ENCODE measurements at places on chromosomes 6 and 20.

DNA sequence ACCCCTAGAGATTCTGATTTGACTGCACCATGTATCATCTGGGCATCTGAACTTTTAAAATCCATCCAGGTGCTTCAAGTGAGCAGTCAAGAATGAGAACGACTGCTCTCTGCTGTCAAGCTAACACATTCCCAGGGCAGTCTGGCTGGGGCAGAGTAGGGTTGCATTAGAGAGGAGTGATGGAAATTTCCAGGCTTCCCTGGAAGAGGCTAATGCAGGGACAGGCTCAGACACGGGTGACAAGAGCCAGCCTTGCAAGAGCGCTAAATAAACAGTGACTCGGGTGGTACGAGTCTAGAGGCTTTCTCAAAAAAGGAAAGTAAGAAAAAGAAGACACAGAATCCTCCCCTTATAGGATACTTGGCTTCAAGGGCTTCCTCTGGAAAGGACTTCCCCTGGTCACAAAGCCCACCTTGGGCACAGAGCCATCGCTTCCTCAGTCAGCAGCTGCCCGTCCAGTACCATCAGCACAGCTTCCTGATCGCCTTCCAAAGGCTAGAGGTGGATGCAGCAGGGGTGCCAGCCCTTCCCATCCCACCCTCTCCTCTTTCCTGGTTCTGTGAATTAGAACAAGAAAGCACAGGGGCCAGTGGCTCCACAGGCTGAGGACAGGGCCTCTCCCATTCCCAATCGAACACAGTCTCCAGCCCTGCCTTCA is 177.4 kb upstream of the RREB1 start:
- no peak for DNase-seq

DNA sequence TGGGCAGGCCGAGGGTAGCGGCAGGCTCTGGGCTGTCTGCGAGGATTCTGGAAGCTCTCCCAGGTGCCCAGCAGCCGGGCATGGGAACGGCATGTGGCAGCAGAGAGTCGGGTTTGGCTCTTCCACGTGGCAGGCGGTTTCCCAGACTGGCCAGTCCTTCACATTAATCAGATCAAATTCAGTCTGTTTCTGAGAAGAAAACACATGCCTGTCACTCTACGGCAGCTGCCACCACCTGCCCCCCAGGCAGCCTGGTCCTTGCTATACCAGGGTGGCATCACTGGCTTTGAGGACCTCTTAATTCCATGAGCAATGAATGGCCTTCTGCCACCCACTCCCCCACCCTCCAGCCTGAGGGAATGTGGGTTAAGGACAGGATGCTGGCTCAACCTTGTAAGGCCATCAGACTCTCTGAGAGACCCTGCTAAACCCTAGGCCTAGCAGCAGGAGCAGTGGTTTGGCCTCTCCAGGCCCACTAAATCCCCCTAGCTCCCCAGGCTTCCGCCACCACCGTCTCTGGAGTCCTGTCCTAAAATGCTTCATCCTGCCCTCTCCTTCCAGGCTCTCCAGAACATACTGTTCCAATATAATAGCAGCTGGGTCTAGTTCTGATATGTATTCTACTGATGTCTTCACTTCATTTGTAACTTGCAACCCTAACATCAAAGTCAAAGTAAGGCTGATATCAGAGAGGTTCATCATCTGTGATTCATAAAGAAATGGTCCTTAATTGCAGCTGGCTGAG is 47.8 kb downstream of the PLCG1 start:
- DNase-seq: no peak

GRCh38 chr20:1895674-1896483 is 672 bp downstream of the SIRPA start:
- DNase-seq: peak; percentile 47

GRCh38 chr20:63363981-63364561 is 2.9 kb upstream of the CHRNA4 start:
- DNase-seq: no peak

GRCh38 chr6:124983383-124984083 is 21.3 kb downstream of the RNF217 start:
- DNase-seq: no peak

DNA sequence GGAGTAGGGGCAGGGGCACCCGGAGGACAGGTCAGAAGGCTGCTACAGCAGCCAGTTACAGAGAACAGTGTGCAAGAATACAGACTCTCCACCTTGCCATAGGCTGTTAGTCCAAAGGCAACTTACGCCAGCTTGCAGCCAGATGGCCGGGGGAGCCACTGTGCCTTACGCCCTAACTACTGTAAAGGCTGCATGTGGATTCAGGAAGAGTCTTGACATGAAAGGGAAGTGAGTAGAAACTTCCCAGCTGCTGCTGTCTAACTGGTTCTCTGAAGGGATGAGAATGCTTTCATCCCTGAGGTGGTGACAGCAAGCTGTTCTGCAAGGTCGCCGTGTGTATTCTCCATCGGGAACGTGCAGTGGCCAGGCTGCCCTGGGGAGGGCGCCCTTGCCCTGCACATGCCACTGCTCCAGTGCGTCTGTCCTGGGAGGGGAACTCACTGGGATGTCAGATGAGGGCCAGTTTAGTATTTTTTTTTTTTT is 46.1 kb downstream of the LYRM4 start:
- peak; percentile 36 for DNase-seq

DNA sequence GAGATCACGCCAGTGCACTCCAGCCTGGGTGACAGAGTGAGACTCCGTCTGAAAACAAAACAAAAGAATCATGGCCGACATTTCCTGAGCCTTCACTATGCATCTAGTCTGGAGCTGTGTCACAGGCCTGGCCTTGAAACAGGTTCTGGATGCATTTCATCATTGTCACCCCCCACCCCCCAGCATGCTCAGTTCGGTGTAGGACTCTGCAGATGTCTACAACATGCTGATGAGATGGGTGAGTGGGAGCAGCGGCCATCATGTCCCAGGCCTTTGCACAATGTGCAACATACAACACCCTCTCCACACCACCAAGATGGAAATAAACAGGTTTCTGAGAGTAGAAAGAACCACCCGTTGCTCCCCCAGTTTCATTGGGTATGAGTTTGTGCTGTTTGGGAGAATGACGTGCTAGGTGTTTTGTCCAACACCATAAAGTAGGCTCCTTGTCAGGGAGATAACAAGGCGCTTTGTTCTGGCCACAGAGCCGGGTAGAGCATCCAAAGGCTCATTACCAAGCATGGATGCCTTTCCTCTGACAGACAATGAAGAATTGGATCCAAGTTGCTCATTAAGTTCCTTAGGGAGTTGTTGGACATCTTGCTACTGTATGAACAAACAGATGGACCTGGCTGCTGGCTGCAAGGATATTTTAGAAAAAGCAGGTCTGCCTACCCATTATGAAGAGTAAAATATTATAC is 22.1 kb downstream of the SNHG17 start:
- DNase-seq: no peak

GRCh38 chr6:169804427-169804826 is 53.0 kb downstream of the ERMARD start:
- no peak for DNase-seq

DNA sequence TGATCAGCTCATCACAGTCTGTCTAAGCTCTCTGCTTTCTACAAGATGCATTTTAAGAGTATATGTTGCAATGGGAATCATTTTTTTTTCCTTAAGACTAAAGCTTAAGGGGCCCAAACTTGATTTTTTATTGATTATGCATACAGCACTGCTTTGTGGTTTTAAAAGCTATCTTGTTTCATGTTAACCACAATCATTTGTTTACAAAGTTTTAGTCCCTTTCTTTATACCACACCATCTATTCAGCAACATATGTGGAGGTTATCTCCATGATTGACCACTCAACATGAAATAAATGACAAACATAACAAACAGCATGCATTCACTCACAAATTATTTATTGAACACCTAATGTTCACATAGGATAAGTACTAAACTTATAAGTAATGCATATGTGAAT is 119.1 kb downstream of the FHL5 start:
- no peak for DNase-seq

GRCh38 chr6:157879034-157879872 is 56.2 kb downstream of the SNX9 start:
- DNase-seq: no peak

GRCh38 chr6:137299681-137300080 is 80.5 kb upstream of the IFNGR1 start:
- DNase-seq: peak; percentile 35

- DNase-seq: no peak
Observed at GRCh38 chr6:139659711-139660110, 285.3 kb upstream of the CITED2 start.

DNA sequence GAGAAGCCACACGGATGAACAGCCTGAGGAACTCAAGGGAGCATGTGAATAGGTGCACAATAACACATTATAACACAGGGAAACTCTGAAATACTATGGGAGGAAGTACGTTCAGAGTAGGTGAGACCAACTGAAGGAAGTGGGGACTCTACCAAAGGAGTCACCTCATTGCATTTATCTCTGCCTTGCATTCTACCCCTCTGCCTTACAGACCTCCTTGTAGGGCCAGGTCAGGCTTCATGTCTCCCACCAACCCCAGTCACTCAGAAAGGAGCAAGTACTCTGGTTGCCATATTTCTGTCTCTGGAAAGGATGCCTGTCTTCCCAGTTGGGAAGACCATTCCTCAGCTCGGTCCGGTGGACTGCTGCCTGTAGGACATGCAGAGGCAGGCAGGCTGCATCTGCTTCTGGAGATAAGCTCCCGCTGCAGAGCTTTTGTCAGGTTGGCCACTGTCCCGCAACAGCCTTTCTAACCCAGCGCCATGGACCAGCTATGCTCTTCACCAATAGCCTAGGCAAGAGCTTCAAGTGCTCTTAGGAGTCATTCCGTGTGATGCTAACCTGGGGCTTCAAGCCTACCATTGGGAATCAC is 51.6 kb upstream of the ASIP start:
- DNase-seq: no peak

GRCh38 chr6:44737341-44737740 is 349.8 kb downstream of the CDC5L start:
- no peak for DNase-seq

DNA sequence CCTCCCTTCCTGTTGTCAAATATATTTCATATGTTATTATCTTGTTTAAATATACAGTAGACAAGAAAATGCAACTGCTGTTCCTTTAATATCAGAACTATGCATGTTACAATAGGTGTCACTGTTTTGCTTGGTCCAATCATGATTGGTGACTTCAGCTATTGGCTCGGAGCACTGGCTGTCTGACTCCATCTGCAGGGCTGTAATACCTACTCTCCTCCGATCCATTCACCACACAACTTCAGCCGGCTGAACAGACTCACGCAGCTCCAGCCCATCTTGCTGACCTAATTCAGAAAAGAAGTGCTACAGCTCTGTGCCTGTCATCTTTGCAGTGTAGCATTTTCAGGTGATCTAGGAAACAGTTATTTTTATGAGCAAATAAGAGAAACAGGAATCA is at the start of gene BTBD3:
TSS of gene BTBD3 (plus strand) at position 231 of the 400 bp plus-strand sequence. CDS start 383 bp downstream, outside the sequence.
- DNase-seq: no peak

DNA sequence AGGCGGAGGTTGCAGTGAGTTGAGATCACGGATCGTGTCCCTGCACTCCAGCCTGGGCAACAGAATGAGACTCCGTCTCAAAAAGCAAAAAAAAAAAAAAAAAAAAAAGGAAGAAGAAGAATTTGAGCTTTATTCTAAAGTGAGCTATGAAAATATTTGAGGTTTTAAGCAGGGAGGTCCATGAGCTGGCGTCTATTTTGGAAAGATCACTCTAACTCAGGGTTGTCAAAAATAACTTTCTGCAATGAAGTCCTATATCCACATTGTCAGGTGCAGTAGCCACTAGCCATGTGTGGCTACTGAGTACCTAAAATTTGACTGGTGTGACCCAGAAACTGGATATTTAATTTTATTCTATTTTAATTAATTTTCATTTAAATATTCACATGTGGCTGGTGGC is 217.1 kb downstream of the PTPRT start:
- no peak for DNase-seq

GRCh38 chr6:130937942-130938604 is 110.9 kb downstream of the SMLR1 start:
- no peak for DNase-seq

DNA sequence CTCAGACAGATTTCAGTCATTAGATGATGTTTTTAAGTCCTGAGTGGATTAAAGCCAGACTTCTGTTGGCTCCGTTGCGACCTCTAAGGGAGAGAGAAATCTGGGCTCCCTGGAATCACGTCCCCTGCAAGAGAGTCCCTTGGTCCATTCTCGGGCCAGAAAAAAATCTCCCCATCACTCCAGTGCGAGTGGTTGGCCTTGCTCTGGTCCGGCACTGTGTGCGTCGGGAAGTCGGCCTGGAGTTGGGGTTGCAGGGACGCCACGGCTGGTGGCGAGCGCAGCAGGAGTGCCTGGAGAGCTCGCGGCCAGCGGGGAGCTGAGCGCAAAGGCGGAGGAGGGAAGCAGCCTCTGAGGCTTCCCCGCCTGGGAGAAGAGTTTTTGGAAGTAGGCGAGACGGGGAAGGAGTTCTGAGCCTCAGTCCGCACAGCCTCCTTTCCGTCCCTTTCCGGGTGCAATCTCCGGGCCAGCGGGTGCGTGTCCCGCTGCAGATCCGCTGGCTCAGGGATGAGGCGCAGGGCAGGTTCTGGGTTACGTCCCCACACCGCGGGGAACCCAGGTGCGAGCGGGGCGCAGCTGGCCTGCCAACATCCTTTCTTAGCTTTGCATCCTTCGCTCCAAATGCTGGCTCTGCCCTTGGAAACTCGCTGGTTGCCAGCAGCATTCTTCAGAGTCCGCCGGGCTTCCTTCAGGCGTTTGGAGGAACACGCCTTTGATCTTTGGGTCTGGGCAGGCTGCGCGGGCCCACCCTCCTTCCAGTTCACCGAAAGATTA is 6.8 kb downstream of the TCF21 start:
- DNase-seq: no peak

DNA sequence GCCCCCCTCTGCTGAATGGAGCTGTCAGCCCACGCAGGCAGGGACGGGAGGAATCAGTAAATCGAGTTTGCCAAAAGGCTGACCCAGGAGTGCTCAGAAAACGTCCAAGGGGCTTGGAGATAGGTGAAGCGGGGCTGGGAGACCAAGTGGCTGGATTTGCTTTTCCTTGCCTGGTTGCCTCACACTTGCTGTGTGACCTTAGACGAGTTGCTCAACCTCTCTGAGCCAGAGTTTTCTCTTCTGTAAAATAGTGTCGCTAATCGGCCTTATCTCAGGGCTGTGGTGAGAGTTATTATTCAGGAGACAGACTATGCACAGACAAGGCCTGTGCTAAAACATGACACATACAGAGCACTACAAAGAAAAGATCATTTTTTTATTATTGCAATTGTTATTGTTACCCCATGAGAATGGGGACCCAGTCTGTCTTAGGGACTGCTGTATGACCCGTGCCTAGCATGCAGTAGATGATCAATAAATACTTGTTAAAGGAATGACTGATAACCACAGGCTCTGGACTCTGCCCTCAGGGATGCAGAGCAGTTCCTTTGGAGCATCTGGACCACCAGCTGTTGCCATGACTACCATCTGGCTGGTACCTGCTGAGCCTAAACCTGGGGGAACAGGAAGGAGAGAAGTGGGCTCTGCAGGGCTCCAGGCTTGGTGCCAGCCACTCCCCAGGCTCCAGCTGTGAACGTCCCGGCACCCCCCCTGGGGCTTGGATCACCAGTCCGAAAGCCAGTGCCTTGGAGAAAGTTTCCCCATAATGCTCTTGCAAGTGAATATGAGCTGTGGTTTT is 901 bp downstream of the KCNK15 start:
- no peak for DNase-seq

DNA sequence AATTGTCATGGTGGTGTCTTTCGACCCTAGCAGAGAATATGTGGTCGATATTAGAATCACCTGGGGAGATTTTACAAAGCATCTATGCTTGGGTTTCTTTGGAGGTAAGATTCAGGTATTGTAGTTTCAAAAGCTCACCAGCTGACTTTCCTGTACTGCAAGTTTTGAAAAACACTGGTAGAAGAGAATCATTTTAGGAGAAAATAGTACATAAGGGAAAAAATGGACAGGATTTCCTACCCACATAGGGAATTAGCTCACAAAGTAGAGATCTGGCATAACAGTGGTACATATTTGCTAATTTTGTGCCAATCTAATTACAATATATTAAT is 27.4 kb upstream of the ABT1 start:
- DNase-seq: no peak

- no peak for DNase-seq
Observed at GRCh38 chr6:169145496-169145895, 108.2 kb downstream of the THBS2 start.

Data from inflammatory macrophage (primary cell).